GM12865 (cell line): ENCODE measurements at places on chromosomes 4 and X.

- no peak for DNase-seq
Measured at GRCh38 chr4:156870131-156870530, 101.5 kb downstream of the PDGFC start.

- DNase-seq, result no peak
Measured at GRCh38 chrX:120331116-120331515, 19.9 kb upstream of the TMEM255A start.

DNA sequence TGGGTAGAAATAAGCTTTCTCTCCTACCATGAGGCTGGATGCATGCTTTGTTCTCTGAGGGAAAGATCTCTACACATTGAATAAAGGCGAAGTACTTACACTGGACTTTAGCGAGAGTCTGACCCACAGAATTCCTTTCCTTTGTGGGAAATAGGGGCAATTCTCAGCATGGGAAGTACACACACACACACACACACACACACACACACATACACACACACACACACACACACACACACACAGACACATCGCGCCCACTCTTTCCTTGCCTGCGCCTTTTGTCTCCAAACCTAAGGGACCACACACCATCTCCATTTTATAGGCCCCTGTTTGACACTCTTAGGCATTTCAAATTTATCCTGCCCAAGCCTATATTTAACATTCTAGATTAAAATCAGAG lies 83.8 kb downstream of the LUZP4 start:
- DNase-seq, result no peak

DNA sequence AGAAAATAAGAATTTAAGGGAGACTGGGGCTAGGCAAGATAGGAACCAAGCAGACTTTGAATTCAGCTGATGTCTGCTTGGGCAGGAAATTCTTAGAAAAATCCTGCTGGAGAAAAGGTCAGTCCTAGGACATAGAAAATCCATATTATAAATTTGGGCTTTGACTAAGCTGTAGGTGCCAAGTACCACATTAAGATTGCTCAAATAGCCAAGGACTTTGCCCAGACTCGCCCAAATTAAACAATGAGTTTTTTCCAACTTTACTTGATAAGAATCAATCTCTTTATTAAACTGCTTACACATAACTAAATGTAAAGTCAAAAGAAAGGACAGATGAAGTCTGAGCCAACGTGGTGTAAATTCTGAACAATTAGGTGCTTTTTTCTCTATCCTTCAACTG lies 95.4 kb downstream of the FUNDC1 start:
- DNase-seq, result no peak

- no peak for DNase-seq
Measured at GRCh38 chrX:102517326-102517725, 787 bp upstream of the TMSB15A start.

DNA sequence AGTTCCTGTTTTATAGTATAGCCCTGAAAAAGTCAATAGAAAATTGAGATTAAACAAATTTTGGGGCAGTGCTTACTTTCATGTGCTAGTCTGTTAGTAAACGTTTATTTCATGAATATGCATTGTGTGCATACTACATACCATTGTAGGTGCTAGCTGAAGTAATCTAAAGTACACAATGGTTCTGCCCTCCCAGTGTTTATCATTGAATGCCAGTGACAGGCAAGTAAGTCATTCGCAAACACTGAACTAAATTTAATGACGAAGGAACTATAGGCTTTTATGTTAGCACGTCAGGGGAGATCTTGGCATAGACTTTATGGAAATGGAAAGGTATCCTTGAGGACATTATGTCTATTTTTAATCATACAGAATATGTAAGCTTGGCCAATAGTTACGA lies 426.9 kb upstream of the EPHA5 start:
- no peak for DNase-seq

DNA sequence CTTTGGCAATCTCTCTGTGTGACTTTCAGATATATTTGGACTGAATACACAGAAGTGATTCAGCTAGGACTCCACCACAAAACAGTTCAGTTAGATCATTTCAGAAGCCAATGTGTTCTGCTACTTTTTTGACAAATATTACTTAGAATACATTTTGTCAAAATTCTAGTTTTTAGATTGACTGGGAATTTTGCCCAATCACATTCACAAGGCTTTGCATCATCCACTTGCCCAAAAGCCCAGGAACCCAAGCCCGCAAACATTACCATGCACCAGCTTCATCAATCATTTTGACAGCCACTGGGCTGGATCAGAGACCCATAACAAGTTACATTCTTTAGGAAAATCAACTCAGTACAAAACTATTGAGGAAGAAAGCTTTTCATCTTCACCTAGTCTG lies 256.6 kb upstream of the NDST3 start:
- DNase-seq, result no peak

GRCh38 chrX:47293106-47293505 lies 60.3 kb downstream of the USP11 start:
- no peak for DNase-seq
